ENCODE measurements at places on chromosomes 1 and 21.
A peak's percentile ranks its signal among the peaks of the same experiment; 100 is the strongest.

DNA sequence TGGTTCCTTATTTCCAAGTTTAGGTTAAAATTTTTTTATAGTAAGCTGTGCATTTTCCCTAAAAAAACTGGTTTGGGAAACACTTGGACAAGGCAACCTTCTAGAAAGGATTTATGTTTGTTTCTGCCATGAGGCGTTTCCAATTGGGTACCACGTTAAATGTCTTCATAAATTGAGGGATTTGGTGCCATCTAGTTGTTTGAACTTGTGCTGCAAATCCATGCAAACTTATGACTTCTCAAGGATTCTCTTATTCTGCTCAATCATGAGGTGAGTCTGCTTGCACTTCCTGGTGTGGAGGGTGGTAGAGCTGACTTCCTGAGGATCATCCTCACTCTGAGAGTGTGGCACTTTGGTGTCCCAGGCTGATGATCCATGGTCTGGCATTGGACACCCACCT lies 123.3 kb downstream of the PCNX2 start:
- DNase-seq, result peak; percentile 64

GRCh38 chr1:196324345-196324744 lies 283.9 kb downstream of the KCNT2 start:
- no peak for DNase-seq

DNA sequence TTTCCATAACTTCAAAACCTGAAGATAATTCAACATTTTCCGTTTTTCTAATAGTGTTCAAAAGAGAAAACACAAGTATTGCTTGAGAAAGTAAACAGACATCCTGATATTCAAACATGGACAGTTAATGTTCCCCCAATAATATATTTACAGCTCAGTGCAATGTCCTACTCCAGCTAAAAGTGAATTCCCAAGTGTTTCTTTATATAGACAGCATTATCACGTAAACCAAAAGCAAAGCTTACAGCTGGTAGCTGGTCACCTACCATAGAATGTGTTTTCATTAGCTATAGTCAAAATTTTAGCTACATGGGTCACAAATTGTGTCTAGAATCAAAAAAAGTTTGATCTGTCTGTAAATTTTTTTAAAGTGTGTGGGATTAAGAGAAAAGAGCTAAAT lies 34.9 kb downstream of the WLS start:
- DNase-seq, result no peak

DNA sequence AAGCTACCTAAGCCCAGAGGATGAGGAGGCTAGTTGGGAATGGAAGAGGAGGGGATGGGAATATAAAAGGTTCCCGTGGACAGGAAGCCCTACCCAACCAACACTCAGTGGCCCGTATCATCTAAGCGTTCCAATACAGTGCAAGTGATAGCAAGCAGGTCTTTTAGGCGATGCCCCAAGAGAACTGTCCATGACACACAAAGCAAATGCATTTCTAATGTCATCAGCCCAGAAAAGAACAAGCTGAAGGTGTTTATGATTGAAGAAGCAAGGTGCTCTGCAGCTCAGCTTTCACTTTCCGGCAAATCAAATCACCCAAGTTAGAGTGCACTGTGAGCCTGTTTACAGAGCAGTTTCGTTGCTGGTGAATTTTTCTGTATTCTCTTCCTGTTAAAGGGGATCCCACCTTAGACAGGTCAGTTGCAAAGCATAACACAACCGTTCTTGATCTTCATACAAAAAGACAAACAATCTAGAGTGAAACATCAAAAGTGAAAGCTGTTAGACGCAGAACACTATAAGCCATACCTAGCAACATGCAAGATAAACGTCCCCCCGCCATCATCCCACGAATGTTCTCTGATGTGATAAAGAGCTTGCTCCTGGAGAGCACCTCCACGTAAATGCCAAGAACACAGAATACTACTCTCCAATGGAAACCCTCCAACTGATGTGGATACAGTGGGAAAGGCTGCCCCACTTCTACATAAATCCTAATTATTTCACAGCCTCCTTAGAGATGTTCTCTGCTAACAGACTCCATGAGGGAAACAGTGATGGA lies 54.0 kb downstream of the PGBD5 start:
- DNase-seq, result no peak
